Kidney capillary endothelial cell (primary cell): ENCODE measurements at places on chromosomes 7 and 10.
A peak's percentile ranks its signal among the peaks of the same experiment; 100 is the strongest.

DNA sequence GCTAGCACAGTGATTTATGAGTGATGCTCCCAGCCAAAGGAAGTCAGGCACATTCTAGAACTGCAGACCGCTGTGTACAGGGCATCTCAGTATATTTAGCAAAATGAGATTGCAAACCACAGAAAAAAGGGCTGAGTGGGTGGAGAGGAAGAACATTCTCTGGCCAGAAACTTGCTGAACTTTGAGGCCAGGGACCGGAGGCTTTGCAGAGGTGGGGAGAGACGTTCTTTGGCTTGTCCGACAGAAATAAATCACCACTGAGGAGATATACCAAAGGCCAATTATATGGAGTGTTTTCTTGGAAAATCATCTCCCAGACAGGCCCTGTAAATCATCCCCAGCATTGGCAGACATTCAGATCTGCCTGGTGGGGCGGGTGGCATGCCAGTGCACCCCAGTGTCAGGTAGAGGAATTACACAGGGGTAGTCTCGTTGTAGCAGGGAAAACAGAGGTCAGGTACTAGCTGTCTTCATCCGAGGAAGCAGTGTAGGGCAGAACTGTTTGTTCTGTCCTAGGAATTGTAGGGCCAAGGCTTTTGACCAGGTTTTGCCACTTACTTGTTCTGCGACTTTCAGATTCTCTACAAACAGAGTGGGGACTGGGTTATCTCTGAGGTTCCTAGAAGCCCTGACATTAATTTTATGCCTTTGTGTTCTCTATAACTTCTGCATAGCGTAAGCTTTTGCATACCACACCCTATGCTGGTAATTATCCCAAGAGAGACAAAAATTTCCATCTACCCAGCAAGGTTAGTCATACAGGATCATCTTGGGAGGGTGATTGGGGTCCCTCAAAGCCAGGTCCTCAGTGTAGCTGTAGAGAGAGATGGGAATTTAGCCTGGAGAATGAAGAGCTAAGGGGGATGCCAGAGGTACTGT is 655.6 kb downstream of the LRMDA start:
- DNase-seq, result peak; percentile 12

DNA sequence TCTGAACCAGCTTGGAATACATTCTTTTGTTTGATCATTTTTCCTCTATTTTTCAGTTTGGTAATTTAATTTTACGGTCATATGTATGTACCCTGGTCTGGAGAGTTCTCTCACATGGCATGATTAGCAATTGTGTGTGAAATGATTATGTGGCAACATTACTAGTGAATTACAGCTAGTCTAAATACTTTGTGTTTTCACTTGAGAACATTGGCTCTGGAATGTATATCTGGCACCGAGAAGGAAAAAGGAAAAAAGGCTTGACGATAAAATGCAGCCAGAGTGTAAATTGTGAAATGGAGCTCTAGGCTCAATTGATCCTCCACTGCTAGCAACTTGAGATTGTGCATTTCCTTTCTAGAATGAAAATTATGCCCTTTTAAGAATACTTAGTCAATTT is 397.2 kb downstream of the EXOC4 start:
- DNase-seq, result no peak

DNA sequence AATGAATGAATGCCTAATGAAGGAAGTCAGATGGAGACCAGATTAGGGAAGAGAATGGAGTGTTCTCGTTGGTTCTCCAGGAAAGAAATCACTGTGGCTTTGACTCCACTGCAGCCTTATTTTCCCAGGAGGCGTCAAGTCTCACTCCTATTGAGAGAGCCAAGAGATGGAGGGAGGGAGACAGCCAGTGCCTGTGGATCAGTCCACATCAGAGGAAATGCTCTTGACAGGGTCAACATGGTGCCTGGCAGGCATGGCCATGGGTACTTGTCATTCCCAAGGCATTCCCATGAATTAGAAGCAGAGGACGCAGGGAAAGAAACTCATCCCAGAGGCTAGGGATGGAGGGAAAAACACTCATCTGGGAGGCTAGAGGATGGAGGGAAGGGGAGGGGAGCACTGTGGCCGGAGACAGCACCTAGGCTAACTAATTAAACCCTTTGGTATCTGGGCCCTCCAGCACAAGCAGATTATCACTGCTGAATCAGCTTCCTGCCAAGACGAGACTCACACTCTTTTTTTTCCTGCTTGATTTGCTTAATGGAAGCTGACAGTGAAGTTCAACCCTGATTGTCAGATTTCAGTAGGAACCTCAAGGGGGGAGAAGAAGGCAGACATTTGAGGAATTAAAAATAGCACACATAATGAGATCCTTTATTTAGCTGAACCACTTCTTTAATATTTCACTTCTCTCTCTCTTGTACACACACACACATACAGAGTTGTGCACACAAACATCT is 1233.2 kb upstream of the AUTS2 start:
- no peak for DNase-seq

- no peak for DNase-seq
Measured at GRCh38 chr7:25244254-25245033, 16.2 kb upstream of the NPVF start.

DNA sequence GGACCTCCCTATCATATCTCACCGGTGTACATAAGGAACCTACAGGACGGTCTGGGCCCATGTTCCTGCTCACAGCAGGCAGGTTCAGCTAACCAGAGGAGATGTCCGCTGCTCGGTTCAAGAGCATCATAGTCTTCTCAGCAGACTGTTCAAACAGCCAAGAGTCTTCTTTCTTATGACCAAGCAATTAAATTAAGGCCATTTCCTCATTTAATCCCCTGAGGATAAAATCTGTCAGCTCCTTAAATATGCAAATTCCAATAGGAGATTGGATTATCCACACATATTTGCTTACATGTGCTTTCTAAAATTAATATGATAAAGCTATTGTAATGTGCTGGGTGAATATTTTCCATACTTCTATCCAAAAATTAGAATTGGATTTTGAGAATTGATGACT is 59.7 kb downstream of the LMBR1 start:
- DNase-seq, result no peak

DNA sequence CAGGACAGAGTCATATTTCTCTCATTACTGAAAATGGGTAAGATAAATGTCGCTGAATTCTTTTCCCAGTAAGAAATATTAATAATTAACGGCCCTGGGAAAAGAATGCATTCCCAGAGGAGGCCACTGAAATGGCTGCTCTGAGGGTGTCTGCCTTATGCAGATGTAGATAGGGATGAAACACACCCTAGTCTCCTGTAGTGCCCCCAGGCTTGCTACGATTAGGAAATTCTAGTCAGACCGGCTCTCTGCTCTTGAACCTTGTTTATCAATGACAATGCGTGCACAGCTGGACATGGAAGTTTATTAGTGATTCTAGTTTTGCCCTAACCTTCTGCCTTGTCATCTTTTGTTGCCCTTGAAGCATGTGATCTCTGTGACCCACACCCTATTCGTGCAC is 291.1 kb downstream of the ZNF248 start:
- DNase-seq, result no peak

- DNase-seq, result no peak
Measured at GRCh38 chr10:86965986-86966654, 2.2 kb upstream of the ADIRF start.
